ENCODE measurements at places on chromosomes 5 and 9. TPM values are rescaled to one million over a fixed set of nuclear protein-coding genes. Genes with fewer than 3 reads are reported as not detected.

- no peak for DNase-seq
Measured at GRCh38 chr5:170275376-170275994, 22.1 kb downstream of the LCP2 start.

DNA sequence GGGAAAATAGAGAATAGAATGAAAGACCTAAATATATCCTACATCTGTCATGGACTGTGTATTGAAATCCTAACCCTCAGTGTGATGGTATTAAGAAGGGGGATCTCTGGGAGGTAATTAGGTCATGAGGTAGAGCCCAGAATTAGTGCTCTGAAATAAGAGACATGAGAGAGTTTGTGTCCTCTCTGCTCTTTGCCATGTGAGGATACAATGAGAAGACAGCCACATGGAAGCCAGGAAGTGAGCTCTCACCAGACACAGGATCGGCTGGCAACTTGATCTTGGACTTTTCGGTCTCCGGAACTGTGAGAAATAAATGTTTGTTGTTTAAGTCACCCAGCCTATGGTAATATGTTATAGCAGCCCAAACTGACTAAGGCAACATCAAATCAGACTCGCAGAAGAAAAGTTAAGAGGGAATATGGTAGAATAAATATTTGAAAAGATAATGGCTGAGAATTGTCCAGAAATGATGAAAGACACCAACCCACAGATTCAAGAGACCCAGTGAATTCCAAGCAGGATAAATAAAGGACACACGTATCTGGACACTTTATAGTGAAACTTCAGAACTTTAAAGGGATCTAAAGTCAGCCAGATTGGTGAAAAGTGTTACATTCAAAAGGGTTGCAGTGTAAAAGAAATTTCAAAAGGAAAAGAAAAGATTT, 12.7 kb upstream of the SLC36A1 start:
- DNase-seq: no peak

DNA sequence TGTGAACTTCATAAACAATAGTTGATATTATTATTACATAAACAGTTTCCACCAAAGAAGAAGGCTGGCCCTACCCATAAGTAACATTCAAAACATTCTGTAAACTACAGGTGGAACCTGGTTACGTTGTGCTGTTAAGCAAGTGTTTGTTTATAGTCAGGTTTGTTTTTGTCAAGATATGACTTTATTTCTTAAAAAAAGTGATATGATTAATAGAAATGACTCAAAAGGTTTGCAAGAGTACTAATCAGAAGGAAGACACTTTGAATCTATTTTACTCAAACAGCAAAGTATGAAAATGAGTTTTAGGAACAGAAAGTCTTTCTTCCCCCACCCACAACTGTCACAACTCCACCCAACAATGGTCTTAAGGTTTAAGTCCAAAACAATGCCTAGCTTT, 220.8 kb downstream of the PLK2 start:
- no peak for DNase-seq

Gene DBN1
- 2.4 TPM for total RNA-seq

DNA sequence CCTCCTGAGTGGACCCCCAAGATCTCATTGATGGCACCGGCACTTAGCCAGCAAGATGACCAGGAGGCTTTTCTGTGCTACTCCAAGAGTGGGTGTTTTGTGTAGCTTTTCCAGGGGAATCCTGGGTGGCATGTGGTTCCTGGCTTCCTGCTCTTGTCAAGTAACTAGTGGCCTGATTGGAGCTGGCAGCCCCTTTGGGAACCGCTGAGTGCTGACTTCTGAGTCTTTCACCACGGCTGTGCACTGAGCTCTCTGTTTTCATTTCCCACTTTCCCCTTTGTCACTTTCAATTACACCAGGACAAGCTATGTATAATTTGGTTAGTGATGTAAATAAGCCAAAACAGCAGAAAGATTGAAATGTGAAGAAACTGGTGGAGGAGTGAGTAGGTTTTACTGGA, 255.4 kb downstream of the GOLPH3 start:
- no peak for DNase-seq

Gene TMEM215
- not detected for total RNA-seq

- DNase-seq: no peak
Measured at GRCh38 chr9:126123927-126124326, 202.7 kb upstream of the MVB12B start.

- DNase-seq: no peak
Measured at GRCh38 chr9:79663300-79663699, 91.5 kb downstream of the TLE4 start.

GRCh38 chr9:120186276-120186675, 393.7 kb downstream of the CDK5RAP2 start:
- no peak for DNase-seq

Gene FAM200C
- 1.3 TPM for total RNA-seq

DNA sequence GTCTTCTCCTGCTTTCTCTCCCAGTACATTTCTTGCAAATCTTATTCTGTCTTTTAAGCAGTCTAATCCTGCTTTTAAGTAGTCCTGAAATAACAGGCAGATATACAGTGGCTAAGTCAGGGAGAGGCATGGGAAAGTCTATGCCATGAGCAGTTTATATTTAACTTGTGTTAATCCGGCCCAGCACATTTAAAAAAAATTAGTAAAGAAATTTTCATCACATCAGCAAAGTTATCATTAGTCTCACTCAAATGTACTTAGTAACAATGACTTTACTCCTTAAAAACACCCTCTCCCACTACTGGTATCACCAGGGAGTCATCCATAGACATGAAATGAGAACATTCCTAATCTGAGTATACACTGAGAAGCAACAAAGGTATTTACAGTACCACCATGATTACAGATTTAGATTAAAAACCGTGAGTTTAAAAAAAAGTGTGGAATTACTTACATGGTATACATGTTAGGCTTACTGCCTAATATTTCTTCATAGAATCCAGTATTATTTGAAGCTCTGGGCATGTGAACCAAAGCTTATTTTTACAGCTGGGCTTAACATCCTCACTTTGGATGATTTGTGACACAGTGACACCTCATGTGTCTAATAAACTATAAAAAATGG, 75.9 kb upstream of the DAB2 start:
- DNase-seq: no peak

Gene STKLD1
- total RNA-seq: 2.7 TPM

DNA sequence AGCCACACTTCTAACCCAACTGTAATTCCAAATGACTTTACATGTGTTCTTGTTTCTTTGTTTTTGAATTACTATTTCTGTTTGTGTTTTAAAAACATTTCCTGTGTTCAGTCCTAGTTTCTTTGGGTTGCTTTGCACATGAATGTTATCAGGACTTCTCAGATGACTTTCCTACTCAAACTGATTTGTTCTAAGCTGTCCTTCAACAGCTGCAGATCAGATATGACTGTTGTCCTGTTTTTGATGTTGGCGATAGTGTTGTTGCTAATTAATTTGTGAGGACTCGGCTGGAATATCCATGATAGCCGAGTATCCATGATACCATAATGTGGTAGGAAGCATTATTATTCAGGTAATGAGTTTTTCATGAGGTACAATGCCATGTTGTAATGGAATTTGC, 98.6 kb downstream of the CHSY3 start:
- no peak for DNase-seq

GRCh38 chr5:108942701-108943100, 195.0 kb downstream of the FER start:
- no peak for DNase-seq

GRCh38 chr5:177329883-177330282, 18.2 kb upstream of the MXD3 start:
- DNase-seq: no peak

GRCh38 chr5:134638760-134639201, 6.2 kb upstream of the SAR1B start:
- no peak for DNase-seq

DNA sequence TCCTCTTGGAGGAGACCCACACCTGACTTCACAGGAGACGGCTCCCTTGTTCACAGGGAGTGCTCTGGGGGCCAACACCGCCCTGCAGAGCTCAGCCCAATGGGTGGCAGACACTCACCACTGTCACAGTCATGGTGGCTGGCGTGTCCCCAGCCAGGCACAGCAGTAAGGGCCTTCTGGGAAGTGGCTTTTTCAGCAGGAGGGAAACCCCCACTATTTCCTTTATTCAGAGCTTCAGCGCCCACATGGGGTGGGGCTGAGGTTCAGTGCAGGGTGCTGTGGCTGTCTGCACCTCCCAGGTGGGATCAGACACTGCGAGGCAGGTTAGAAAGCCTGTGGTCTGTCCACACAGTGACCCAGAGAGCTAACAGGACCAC, 3.6 kb upstream of the SNAPC4 start:
- peak; percentile 82 for DNase-seq

Data from B cell (primary cell).